ENCODE measurements at places on chromosomes 5 and 9.
A peak's percentile ranks its signal among the peaks of the same experiment; 100 is the strongest.

- DNase-seq, result no peak
Observed at GRCh38 chr5:3179220-3179619, 416.4 kb upstream of the IRX1 start.

DNA sequence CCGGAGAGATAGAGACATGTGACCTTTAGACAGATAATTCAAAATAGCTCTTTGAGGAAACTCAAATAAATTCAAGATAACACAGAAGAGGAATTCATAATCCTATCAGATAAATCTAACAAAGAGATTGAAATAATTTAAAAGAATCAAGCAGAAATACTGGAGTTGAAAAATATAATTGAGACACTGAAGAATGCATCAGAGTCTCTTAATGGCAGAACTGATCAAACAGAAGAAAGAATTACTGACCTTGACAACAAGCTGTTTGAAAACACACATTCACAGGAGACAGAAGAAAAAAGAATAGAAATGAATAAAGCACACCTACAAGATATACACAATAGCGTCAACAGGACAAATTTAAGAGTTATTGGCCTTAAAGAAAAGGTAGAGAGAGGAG, 40.4 kb upstream of the DEPDC1B start:
- no peak for DNase-seq

DNA sequence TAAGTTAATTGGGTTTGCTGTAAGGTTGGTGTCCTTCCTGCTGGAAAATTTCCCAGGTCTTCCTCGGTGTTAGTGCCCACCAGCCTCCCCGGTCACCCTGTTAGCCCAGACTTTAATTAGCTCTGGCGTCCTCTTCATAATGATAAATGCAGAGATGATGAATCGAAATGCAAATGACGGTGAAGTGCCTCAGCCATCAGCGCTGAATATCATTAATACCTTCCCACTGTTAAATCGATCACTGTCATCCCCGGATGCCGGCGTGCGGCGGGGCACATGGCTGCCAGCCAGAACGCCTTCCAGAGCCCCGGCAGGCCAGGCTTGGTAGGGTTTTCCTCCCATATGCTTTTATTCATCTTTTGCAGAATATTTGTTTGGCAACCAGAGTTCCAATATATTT, 204.5 kb downstream of the IRX2 start:
- DNase-seq, result no peak

GRCh38 chr5:73328640-73329039, 119.9 kb downstream of the FOXD1 start:
- DNase-seq, result no peak

DNA sequence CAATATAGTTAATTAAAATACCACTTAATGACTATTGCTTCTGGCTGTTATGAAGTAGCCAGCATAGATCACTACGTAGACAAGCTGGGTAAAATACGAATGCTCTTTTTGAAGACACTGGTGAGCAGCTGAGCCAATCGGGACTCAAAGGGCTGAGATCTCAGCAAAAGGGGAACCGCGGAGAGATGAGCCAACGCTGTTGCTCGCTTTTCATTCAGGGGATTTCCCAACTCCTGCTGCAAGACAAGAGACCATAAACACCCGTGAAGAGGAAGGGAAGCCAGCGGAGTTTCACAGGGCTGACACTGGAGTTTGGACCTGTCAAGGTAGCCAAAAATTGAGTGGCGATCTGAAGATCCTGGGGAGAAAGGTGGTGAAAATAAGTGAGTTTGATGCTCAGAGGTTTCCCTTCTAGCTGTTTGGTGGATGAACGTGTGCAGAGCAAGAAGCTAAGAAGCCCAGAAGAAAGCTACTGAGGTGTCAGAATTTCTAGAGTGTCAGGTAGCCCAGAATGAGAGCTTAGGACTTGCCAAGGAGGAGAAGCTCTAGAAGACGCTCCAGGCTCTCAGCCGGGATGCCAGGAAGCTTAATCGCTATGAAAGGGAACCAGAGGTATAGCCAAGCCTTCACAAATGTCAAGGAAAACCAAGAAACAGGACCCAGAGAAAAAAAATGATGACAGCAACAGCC, 79.6 kb upstream of the RNU6ATAC start:
- DNase-seq, result peak; percentile 69

- DNase-seq, result no peak
Observed at GRCh38 chr5:73174100-73174815, 1.3 kb downstream of the TMEM174 start.

DNA sequence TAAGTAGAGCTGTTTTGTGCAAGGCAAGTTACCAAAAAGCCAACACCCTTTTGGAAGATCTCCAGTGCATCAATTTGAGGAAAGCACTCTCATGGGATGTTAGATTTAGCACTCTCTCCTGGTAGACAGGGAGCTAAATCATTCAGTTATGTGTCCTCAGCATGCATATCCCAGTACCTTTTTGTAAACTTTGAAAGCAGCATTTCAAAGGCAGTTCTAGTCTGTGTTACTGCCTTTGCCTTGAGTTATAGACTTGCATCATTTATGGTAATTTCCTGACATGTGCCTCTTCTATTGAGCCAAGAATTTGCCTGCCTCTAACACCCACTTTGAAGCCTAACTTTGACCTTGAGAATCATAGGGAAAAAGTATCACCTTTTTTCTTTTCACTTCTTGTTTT, 120.6 kb downstream of the KIF4B start:
- no peak for DNase-seq

DNA sequence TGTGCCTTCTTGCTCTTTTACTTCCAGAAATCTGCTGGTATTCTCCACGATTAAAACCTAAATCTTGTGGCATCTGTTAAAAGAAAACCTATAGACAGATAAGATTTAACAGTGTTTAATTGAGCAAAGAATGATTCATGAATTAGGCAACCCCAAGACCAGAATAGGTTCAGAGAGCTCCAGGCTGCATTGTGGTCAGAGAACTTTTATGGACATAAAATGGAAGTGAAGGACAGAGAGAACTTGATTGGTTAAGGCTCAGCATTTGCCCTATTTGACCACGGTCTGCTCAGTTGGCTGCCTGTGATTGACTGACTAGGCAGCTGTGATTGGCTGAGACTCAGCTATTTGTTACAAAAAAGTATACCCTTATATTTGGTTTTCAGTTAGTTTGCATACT, 10.4 kb upstream of the SLC36A2 start:
- no peak for DNase-seq

GRCh38 chr9:122122903-122123632, 30.0 kb upstream of the TTLL11 start:
- no peak for DNase-seq

DNA sequence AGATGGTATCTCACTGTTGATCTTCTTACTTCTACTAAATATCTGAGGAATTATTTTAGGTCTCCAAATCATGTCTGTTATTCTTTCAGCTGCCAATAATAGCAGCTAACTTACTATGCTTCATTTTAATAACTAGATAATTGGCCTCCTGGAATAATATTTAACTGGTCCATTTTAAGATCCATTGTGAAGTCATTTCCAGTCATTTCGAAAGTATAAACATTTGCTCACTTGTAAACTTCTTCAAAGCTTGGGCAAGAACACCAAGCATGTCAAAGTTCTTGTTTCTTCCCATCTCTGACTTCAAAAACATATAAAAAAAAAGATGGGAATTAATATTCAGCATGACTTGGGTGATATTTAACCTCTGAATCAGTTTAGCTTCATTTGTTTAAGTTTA, 61.4 kb upstream of the MRPS30 start:
- DNase-seq, result no peak

GRCh38 chr9:78552802-78553201, 255.9 kb downstream of the PSAT1 start:
- no peak for DNase-seq

DNA sequence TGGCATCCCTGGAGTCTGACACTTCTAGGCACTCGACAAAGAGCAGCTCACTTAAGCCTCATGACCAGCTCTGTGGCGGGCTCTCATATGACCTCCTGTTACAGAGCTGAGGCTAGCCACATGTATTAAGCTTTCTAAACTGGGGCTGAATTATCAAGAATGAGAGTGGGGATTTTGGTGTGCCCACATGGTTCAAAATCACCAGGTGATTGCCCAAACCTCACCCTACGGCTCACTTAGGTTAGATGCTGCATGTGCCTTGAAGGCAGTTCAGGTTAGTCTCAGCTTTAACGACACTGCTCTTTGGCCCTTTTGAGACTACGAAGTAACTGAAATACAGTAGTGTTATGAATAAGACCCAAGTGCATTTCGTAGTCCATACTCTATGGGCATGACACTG, 39.4 kb upstream of the SMIM32 start:
- no peak for DNase-seq

DNA sequence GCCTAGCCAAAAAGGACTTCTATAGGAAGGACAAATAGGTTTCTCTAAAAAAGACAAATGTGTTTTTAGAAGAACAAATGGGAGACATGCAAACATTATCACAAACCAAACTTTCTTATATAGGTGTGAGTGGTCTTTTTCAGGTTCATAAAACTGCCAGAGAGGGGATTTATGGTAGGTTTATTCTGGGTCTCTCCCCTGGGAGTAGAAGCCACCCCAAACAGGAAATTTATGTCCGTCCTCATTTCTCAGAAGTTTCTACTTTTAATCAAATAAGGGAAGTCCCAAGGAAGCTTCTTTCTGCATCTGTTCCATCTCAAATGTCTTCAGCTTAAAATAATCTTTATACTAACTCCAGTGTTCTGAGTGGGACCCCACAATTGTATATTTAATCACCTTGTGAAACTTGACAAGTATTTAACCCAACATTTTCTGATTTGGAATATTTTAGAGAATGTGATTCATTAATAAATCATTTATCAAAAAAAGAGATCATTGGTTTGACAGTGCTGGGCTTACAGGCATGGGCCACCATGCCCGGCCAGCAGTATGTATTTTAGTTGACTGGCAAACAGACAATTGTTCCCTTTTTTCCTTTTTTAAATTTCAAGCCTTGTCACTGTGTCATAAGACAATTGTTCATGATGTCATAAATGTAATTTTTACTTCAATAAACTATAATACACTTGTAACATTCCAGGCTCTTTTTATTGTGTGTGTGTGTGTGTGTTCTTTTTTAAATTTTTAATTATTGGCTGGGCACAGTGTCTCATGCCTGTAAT, 44.6 kb upstream of the GLDC start:
- no peak for DNase-seq

DNA sequence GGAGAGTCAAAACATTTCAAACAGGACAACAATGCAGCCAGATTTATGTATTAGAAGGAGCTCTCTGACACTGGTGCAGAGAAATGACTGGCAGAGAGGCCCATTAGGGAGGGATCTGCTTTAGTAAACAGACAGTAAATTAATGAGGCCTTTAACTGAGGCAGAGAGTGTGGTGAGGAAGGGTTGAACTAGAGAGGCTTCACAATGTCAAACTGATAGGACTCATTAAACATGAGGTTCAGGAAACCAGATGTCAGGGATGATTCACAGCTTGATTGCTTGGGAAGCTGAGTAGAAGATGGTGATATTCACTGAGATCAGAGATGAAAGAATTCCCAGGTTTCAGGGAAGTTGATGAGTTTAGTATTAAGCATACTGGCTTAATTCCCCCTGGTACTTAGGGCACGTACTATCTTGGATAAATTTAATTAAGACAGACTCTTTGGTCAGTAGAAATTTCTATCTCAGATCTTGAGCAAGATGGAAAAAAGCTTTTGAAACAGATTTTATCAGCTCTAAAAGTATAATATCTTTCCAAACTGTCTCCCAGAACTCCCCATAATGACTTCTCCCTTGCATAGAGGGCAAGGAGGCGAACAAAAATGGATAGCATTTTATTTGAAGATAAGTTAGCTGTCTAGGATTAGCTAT, 8.6 kb upstream of the MUSK start:
- DNase-seq, result no peak

DNA sequence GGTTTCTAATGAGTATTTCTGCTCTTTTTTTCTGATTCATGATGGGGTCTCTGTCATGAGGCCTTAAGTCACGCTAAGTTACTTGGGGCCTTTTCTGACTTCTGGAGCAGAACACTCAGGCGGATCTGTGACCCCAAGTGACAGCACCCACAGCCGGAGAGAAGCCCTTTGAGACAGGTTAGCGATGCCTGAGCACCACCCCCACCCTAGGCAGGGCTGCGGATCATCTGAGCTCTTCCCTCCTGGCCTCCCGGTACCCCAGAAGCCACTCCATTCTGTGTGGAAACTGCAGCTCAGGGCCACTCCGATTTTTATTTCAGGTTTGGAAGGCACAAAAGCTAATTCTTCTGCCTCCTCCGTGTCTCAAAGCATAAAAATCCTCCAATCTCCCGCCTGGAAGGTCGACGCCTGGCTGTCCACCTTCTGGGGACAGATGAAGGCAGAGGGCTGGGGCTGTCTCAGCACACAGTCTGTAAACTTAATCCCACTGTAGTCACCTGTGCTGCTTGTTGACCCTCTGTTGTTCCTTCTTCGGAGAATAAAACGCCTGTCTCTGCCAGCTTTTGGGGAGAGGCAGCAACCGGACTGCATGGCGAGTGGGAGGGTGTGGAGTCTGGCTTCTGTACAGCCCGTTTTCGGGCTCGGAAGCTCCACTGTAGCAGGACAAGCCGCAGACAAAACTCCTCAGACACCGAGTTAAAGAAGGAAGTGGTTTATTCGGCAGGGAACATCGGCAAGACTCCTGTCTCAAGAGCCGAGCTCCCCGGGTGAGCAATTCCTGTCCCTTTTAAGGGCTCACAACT, 88.8 kb downstream of the SPRY4 start:
- DNase-seq, result no peak

DNA sequence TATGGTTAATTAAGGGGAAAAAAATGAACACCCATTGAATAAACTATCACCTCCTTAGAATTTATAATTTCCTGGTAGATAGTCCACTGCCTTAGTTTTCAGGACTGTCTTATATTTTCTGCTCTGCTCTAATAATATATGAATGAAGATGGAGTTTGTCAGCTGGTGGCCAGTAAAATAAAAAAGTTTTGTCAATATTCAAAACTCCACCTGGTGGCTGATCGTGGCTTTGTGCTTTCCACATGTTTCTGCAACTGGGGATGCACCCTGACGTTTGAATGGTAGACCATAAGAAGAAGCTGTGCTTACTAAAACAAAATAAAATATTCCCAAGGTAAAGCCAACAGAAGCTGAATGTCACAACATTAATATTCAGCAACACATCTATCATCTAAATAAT, 286.6 kb upstream of the IZUMO3 start:
- no peak for DNase-seq

DNA sequence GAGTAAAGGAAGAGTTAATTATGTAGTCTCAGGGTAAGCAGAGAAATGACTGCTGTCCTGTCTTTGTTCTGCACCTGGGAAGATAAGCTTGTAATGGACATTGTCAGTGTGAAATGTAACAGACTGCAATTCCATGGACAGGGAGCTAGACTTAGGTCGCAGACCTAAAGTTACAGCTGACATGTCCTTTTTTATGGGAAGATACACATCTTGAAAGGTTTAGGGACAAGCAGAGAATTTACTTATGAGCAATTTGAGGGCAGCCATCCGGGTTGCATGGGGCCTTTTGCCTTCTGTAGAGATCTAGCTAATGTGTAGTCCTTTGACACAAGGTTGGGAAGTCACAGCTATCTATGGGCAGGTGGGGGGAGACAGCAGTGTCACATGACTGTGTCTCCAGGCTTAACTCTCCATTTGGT, 85.7 kb downstream of the SERINC5 start:
- DNase-seq, result no peak

- no peak for DNase-seq
Observed at GRCh38 chr5:131957721-131958441, 12.4 kb upstream of the MEIKIN start.

- no peak for DNase-seq
Observed at GRCh38 chr5:94849821-94850736, 231.6 kb downstream of the SLF1 start.

GRCh38 chr5:106956187-106956586, 714.5 kb downstream of the EFNA5 start:
- DNase-seq, result peak; percentile 11
